ENCODE measurements at places on chromosomes 5 and 9.

DNA sequence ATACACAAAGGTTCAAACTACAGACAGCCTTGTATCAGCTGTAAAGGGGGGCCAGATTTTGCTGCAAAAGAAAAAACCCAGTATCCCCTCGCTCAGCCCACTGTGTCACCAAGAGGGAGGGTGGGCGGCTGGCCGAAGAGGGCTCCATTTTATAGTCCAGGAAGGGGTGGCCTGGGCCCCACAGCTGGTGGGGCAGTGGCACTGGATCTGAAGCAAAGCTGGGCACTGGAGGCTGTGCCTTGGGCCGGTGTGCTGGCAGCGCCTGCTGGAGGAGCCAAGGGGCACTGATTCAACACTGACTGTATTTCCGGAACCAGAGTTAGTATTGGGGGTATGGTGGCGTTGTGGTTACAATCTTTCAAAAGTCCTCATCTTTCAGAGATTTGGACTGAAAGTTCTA, 9.1 kb downstream of the BRD3 start:
- no peak for DNase-seq

DNA sequence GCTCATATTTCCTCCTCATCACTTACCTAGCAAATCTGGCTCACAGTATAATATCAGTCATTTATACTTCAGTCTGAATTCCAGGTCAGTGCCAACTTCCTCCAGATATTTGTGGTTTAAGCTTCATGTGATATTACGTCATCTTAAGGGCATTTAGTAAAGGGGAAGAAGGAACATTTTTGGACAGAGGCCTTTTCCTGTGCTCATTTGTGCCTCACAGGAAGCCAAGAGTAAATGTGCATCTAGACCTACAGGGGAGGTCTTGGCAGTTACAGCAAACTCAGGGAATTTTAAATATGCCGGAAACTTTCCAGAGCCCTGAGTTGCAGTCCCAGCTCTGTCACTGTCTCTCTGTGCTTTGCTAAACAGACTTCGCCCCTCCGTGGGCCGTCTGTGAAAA, 12.3 kb upstream of the KCNIP1 start:
- no peak for DNase-seq

- no peak for DNase-seq
These were observed 5.7 kb upstream of the EXOC3 start for GRCh38 chr5:437281-437771.

DNA sequence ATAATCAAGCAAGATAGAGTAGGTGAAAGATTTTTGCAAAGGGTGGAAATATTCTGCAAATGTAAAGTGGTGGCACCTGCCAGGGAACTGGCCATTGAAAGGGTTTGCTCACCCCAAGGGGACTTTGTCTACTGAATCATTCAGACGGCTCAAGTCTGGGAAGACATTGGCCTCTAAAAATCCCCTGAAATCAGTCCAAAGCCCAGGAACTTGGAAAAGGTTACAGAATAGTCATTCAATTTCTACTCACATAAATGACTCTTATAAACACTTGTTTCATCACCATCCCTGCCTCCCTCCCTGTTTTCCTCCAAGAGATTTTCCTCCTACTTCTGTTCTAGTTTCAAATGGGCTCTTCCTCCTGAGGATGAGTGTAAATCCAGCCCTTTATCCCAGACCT, 28.5 kb downstream of the ZNF366 start:
- DNase-seq: no peak

- DNase-seq: no peak
These were observed 100.6 kb upstream of the IER5L start for GRCh38 chr9:129278391-129279237.

GRCh38 chr5:157266286-157267007, 524 bp downstream of the CYFIP2 start:
- DNase-seq: no peak

DNA sequence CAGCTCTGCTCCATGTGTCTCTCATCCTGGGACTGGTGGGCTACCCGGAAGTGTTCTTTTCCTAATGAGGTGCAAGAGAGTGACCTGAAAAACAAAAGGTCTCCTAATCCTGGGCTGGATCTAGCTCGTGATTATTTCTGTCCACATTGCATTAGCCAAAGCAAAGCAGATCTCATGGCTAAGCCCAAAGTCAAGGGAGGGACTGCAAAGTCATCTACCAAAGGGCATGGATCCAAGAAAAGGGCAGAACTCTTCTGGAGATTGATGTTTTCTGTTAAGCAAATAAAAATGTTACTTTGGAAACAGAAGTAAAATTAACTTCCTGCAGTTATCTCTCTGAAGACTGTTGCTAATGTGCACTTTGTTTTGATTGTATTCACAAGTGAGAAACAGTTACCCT, 225.2 kb downstream of the CFAP90 start:
- DNase-seq: no peak

DNA sequence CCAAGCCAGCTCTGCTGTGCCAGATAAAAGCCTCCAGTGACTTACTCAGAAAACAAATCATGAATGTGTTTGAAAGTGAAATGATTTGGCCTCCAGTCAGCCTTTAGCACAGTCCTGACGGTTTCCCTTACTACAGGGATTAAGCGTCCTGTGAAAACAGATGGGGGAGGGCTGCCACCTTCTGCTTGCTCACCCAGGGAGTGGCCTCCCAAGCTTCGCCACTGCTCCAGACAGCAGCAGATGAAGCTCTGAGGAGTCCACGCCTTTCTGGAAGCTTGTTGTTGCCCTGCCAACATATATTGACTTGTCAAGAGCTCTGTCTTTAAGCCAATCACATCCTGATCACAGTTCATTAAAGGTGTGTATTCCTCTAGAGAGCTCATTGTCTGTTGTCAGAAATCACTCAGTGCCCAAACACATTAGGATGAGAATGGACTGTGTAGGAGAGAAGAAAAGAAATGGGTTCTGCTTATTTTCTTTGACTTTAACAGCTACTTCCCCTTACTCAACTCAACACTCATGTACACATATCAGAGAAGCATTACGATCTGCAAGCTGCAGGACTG, 4.9 kb upstream of the FYB1 start:
- DNase-seq: no peak

DNA sequence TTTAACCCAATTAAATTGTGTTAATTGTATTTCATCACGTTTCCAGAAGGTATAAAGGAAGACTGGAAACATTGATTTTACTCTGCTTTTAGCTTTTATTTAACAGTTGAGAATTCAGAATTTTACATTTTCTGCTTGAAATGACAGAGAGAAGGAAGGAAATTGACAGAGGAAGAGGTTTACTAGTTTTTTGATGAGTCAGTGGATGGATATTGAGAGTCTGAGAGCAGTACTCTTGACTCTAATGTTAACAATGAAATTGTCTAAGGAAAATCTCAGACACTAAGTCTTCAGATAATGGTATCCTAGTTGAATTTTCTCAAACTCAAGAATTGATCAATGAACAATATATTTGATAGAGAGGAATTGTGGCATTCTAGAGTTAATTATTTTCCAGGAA, 60.6 kb downstream of the IPO11 start:
- DNase-seq: no peak

DNA sequence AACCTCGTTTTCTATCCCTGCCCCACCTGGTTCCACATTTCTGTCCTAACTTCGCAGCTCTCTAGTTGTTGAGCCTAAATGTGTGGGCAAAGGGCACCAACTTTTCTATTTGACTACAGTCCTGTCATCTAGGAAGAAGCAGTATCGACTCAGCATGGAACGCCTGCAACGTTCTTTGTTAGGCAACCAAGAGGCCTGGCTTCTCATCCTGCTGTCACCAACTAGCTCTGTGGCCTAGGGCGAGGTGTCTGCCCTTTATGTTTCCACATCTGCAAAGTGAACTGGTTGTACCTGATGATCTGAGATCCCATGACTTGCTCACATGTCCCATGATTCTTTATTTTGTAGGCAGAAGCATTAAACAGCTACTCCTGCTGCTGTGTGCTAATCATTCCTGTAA, 248.9 kb downstream of the ADAMTSL1 start:
- DNase-seq: no peak

DNA sequence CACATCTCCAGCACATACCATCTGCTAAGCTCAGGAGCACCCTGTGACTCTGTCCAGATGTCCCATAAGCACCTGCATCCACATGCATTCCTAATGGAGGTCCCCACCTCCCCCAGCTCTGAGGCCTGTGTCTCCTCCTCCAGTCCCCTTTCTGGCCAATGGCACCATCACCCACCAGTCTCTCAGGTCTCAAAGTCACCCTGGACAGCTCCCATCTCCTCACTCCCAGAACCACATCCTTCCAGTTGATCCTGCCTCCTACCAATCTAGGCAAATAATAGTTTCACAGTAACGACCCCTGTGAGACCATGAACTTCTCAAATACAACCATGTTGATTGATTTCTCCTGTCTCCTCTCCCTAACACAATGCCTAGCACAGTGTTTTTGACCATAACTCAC, 40.1 kb downstream of the GGTA1 start:
- DNase-seq: no peak

- no peak for DNase-seq
These were observed 178.6 kb downstream of the FGF18 start for GRCh38 chr5:171597946-171598640.

DNA sequence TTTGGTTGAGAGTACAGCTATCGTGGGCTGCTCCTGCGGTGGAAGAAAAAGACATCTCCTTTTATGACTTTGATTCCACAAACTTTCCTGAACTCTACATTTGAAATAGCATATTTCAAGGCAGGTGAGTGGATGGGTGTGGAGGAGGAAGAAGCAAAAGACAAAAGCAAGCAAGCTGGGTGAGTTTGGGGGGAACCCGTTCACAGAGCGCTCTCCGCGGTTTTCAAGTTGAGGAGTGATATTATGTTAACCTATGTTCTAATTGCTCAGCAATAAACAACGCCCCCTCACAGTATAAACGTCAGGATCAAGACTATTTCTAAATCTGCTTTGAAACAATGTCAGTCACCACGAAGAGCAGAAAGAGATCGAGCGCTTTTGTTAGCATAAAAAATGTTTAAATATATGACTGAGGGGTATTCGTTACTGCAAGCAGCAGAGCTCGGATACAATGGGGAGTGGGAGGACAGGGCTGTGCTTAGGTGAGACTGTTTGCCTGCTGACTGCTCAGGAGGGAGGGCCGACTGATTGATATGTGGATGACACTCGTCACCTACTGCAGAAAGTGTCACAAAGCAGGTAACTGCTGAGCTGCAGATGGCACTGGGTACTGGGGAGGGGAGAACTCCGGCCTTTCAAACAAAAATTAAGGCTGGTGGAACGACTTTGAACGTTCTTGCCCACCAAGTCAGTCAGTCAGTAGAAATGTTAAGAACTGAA, 236.5 kb downstream of the DRD1 start:
- DNase-seq: no peak

DNA sequence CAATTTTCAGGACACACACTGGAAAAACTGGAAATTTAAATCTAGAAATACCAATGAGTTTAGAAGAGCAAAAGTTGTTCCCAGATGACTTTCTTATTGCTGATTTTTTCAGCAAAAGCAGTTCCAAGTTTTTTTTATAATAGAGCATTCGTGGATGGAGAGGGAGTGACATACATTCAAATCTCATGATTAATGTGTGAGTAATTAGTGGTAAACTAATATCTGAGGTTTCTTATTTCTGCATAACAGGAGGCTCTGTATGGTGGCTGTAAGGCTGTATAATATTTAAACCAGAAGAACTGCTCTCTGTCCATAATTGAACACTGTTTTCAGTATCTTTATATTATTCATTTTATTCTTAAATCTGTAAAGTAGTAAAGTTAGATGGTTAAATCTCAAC, 25.8 kb downstream of the LYSMD3 start:
- DNase-seq: no peak

GRCh38 chr5:165296401-165297130, 1791.1 kb downstream of the MAT2B start:
- DNase-seq: no peak

GRCh38 chr9:35691757-35692301, 2.1 kb upstream of the TPM2 start:
- no peak for DNase-seq

GRCh38 chr5:597871-598563, 14.1 kb upstream of the CEP72 start:
- DNase-seq: no peak

DNA sequence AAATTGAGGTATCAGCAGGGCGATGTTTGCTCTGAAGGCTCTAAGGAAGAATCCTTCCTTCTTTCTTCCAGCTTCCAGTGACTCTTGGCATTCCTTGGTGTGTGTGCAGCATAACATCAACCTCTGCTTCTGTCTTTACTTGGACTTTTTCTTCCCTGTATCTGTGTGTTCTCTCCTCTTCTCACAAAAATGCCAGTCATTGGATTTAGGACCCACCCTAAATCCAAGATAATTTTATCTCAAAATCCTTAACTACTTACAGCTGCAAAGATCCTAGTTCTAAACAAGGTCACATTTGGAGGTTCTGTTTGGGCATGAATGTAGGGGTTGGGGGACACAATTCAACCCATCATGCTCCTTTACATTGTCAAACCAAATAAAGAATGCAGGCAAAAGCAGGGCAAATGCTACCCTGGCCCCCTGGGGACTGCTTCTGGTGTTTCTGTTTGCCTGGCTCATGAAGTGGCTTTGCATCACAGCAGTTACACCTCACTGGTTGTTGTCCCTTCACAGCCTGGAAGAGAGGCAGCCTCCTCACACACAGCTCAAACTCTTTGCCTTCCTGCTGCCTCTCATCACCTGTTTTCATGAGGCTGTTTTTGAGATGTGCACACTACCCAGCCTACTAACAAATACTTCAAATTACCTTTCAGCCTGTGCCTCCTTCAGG, 64.8 kb upstream of the PLCXD3 start:
- no peak for DNase-seq

DNA sequence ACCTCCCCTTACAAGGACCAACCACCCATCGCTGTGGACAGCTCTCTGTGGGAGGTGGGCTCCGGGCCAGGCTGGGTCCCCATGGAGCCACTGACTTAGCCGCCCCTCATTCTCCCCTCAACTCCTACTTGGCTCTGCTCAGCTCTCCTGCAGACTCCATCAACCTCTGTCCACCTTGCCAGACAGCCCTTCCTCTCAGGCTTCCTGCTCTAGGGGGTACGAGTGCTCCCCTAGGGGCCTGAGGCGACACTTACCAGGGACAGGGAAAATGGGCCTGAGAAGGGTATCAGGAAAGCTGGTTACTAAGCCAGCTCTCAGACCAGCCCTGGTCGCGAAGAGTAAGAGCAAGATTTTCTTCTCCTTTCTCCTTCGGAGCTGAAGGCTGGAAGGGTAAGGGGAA, 43.9 kb downstream of the SHB start:
- no peak for DNase-seq

- DNase-seq: peak; percentile 39
These were observed 38.5 kb downstream of the FAXDC2 start for GRCh38 chr5:154811653-154812465.

GRCh38 chr5:85656050-85656449, 961.7 kb upstream of the COX7C start:
- DNase-seq: no peak

GRCh38 chr5:22754155-22754554, 99.0 kb downstream of the CDH12 start:
- no peak for DNase-seq

DNA sequence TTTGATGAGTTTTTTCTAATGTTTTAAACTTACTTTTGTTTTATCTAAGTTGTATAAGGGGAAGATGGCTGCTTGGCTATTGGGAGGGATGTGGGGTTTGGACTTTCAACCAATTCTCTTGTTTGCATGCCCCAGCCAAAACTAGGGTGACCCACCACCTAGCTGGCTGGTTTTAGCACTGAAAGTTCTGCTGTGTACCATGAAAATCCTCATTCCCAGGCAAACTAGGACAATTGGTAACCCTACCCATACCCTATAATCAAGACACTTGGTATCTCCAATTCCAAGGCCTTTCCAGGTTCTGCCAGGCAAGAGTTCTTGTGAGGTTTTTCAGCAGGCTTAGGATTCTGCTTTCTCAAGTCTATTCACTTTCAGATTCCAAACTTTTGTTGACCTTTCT, 13.1 kb downstream of the RAB3C start:
- DNase-seq: no peak

- no peak for DNase-seq
These were observed 410.6 kb downstream of the PSAT1 start for GRCh38 chr9:78707481-78707991.

- DNase-seq: no peak
These were observed 93.0 kb downstream of the PRKACG start for GRCh38 chr9:68920921-68921320.
